ENCODE measurements at places on chromosomes 16 and 17. TPM values are rescaled to one million over a fixed set of nuclear protein-coding genes. Genes with fewer than 3 reads are reported as not detected.
A peak's percentile ranks its signal among the peaks of the same experiment; 100 is the strongest.

The TBC1D3I gene
- total RNA-seq = not detected

DNA sequence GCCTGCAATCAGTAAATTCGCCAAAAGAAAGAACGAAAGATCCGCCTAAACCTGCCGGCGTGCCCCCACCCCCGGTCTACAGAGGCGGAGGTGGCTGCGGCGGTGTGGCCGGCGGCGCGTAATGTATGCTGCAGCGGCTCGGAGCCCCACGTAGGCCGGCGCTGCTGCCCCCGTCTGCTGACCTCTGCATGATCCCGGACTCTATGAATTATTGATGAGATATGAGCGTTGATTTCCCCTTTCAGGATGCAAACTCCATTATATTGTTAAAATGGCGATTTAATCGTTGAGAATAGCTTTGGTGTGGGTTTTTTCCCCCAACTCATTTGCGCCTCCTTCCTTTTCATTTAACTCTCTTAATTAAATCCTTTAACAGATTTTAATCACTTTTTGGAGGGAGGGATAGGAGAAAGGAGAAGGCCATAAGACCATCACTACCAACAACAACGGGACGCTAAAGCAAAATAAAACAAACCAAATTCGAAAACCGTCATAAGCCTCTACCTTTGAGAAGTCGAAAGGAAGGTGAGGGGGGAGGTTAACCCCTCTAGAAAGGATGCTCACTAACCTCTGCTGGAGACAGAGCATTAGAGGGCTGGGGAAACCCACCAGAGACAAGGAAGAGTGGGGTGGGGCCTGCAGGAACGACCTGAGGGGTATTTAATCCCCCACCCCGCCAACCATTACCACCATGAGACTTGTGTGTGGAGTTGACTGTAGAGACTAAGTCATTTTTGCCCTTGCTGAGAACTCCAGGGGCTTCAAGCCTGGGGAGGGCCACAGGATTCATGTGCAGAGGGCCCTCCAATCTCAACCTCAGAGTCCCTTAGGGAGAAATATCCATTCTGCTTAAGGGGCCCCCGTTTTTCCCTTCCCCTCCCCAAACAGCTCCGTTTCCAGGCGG lies 3.4 kb downstream of the HOXB3 start:
- peak overlapping the region; percentile 88 for H3K4me3 ChIP-seq
- H3K27me3 ChIP-seq = peaks cover 74% of the 10 kb centered on the region
- H3K4me1 ChIP-seq = peaks cover 21% of the 10 kb centered on the region
- H3K27ac ChIP-seq = no peak overlapping the region
- no peaks in the 10 kb centered on the region for H3K36me3 ChIP-seq

GRCh38 chr16:49499869-49500610 lies 126.4 kb downstream of the C16orf78 start:
- peak; percentile 3 for DNase-seq
- no peaks in the 10 kb centered on the region for H3K27me3 ChIP-seq
- no peaks in the 10 kb centered on the region for H3K36me3 ChIP-seq
- no peak overlapping the region for H3K27ac ChIP-seq
- H3K4me3 ChIP-seq = no peak overlapping the region

- H3K4me1 ChIP-seq = peaks cover 6% of the 10 kb centered on the region
- H3K27me3 ChIP-seq = peaks cover 30% of the 10 kb centered on the region
- no peak for DNase-seq
- no peaks in the 10 kb centered on the region for H3K36me3 ChIP-seq
- H3K27ac ChIP-seq = no peak within 1 kb of the TSS
- H3K4me3 ChIP-seq = no peak within 1 kb of the TSS
Observed at GRCh38 chr17:7380855-7381683, at the start of gene TNK1. TNK1 (plus strand) TSS chr17:7381089; CDS start chr17:7382927, 1,838 bp downstream.

DNA sequence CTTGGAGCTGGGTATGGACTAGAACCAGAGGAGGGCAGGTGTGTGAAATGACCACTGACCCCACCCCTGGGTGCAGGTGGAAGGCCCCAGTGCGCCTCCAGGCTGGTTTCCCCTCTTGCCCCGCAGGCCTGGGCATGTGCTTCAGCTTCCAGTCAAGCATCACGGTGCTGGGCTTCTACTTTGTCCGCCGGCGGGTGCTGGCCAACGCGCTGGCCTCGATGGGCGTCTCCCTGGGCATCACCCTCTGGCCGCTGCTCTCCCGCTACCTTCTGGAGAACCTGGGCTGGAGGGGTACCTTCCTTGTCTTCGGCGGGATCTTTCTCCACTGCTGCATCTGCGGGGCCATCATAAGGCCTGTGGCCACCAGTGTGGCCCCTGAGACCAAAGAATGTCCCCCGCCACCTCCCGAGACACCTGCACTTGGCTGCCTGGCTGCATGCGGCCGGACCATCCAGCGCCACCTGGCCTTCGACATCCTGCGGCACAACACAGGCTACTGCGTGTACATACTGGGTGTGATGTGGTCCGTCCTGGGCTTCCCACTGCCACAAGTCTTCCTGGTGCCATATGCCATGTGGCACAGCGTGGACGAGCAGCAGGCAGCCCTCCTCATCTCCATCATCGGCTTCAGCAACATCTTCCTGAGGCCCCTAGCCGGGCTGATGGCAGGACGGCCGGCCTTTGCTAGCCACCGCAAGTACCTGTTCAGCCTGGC lies 9.7 kb upstream of the ARMC7 start:
- H3K27ac ChIP-seq = no peak overlapping the region
- H3K36me3 ChIP-seq = no peaks in the 10 kb centered on the region
- no peak for DNase-seq

- no peaks in the 10 kb centered on the region for H3K4me1 ChIP-seq
- H3K36me3 ChIP-seq = no peaks in the 10 kb centered on the region
- no peak overlapping the region for H3K27ac ChIP-seq
- no peak overlapping the region for H3K4me3 ChIP-seq
- no peak for DNase-seq
Observed at GRCh38 chr16:77470851-77471250, 36.0 kb upstream of the ADAMTS18 start.

The SDR42E2 gene
- total RNA-seq = 0.12 TPM

The HSF5 gene
- total RNA-seq = 3.0 TPM

- H3K36me3 ChIP-seq = no peaks in the 10 kb centered on the region
- H3K27me3 ChIP-seq = peaks cover 4% of the 10 kb centered on the region
- no peaks in the 10 kb centered on the region for H3K4me1 ChIP-seq
- H3K27ac ChIP-seq = no peak overlapping the region
- H3K4me3 ChIP-seq = no peak overlapping the region
Observed at GRCh38 chr16:27129401-27129800, 62.7 kb downstream of the C16orf82 start.

DNA sequence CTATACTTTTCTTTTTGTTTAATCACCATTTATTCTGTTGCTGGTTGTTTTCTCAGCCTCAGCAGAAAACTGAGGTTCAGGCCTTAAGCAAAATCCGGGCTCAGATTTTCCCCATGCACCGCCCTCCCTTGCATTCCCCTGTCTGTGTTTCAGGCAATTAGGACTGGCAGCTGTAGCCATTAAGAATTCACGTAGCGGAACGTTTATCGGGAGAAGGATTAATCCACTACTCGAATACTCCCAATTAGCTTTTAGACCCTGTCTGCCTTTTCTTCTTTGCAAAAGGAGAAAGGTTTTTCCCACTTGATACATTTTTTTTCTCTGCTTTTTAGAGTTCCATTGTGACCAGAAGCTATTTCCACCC lies 173.1 kb downstream of the RPTOR start:
- peaks cover 38% of the 10 kb centered on the region for H3K4me1 ChIP-seq
- peaks cover 2% of the 10 kb centered on the region for H3K36me3 ChIP-seq
- DNase-seq = no peak
- H3K27ac ChIP-seq = no peak overlapping the region

The PHOSPHO1 gene
- not detected for total RNA-seq

The OTOP2 gene
- not detected for total RNA-seq

The CMTM4 gene
- 4.1 TPM for total RNA-seq

The ALOX12B gene
- 2.3 TPM for total RNA-seq

- H3K27me3 ChIP-seq = no peaks in the 10 kb centered on the region
- peak; percentile 57 for DNase-seq
- H3K36me3 ChIP-seq = no peaks in the 10 kb centered on the region
- H3K4me3 ChIP-seq = peak overlapping the region; percentile 23
Observed at GRCh38 chr17:40615068-40615840, 32.4 kb downstream of the SMARCE1 start.

The CES1 gene
- not detected for total RNA-seq

The CD300LB gene
- total RNA-seq = not detected

The MMP25 gene
- 2.2 TPM for total RNA-seq

The ITGAL gene
- 226 TPM for total RNA-seq

- DNase-seq = no peak
- H3K27me3 ChIP-seq = peaks cover 2% of the 10 kb centered on the region
- no peak overlapping the region for H3K4me3 ChIP-seq
- no peaks in the 10 kb centered on the region for H3K4me1 ChIP-seq
- no peak overlapping the region for H3K27ac ChIP-seq
Observed at GRCh38 chr17:73104450-73104849, 12.0 kb upstream of the SLC39A11 start.

- H3K4me3 ChIP-seq = no peak overlapping the region
- no peak overlapping the region for H3K27ac ChIP-seq
- H3K27me3 ChIP-seq = no peaks in the 10 kb centered on the region
Observed at GRCh38 chr16:57514791-57515600, 21.4 kb downstream of the CCDC102A start.

- peaks cover 6% of the 10 kb centered on the region for H3K27me3 ChIP-seq
- peaks cover 3% of the 10 kb centered on the region for H3K36me3 ChIP-seq
- DNase-seq = peak; percentile 24
- no peak overlapping the region for H3K4me3 ChIP-seq
- no peak overlapping the region for H3K27ac ChIP-seq
- peaks cover 12% of the 10 kb centered on the region for H3K4me1 ChIP-seq
Observed at GRCh38 chr16:50372611-50373344, 4.0 kb upstream of the BRD7 start.

DNA sequence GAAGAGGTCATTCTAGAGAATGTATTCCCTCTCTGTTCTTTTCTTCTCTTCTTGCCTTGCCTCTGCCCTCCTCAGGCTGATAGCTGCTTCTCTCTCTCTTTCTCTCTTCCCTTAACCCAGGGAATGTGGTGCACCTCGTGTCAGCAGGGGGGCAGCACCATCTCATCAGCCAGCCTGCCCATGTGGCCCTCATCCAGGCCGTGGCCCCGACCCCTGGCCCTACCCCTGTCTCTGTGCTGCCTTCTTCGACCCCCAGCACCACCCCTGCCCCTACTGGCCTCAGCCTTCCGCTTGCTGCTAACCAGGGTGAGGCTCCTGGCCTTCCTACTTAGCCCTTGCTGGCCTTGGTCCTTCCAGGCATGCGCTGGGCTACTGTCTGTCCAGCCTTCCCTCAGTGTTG lies 23.5 kb downstream of the SRCAP start:
- no peak for DNase-seq
- H3K4me1 ChIP-seq = peaks cover 2% of the 10 kb centered on the region
- H3K27ac ChIP-seq = no peak overlapping the region
- peaks cover 61% of the 10 kb centered on the region for H3K36me3 ChIP-seq
- H3K27me3 ChIP-seq = no peaks in the 10 kb centered on the region

GRCh38 chr17:58968426-58969061 lies 138.1 kb downstream of the TRIM37 start:
- no peaks in the 10 kb centered on the region for H3K27me3 ChIP-seq
- DNase-seq = no peak
- no peak overlapping the region for H3K27ac ChIP-seq
- H3K4me1 ChIP-seq = peaks cover 8% of the 10 kb centered on the region

DNA sequence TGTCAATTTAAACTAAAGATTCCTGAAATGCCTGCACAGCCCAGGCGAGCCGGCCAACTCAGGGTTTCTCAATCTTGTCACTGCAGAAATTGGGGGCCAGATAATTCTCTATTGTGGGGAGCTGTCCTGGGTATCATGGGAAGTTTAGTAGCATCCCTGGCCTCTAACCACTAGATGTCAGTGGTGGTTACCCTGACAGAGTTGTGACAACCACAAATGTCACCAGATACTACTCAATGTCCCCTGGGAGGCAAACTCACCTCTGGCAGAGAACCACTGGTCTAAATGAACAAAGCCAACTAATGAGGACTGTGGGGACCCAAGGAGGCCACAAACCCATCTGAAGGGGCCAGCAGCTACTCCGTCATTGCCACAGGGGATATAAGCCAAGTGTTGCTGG lies 90.9 kb downstream of the MYH11 start:
- DNase-seq = peak; percentile 31
- H3K36me3 ChIP-seq = no peaks in the 10 kb centered on the region
- H3K4me1 ChIP-seq = no peaks in the 10 kb centered on the region
- H3K4me3 ChIP-seq = no peak overlapping the region
- peaks cover 14% of the 10 kb centered on the region for H3K27me3 ChIP-seq

DNA sequence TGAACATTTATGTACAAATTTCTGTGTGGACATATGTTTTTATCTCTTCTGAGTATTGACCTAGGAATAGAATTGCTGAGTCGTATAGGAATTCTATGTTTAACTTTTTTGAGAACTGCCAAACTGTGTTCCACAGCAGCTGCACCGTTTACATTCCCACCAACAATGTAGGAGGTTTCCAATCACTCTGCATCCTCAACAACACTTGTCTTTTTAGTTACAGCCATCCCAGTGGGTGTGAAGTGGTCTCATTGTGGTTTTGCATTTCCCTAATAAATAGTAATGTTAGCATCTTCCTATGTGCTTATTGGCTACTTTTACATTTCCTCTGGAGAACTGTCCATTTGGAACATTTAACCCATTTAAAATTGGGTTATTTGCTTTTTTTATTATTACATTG lies 36.6 kb upstream of the NACA2 start:
- no peak for DNase-seq
- H3K4me1 ChIP-seq = no peaks in the 10 kb centered on the region
- H3K27ac ChIP-seq = no peak overlapping the region
- H3K27me3 ChIP-seq = peaks cover 29% of the 10 kb centered on the region
- H3K36me3 ChIP-seq = no peaks in the 10 kb centered on the region
- H3K4me3 ChIP-seq = no peak overlapping the region

DNA sequence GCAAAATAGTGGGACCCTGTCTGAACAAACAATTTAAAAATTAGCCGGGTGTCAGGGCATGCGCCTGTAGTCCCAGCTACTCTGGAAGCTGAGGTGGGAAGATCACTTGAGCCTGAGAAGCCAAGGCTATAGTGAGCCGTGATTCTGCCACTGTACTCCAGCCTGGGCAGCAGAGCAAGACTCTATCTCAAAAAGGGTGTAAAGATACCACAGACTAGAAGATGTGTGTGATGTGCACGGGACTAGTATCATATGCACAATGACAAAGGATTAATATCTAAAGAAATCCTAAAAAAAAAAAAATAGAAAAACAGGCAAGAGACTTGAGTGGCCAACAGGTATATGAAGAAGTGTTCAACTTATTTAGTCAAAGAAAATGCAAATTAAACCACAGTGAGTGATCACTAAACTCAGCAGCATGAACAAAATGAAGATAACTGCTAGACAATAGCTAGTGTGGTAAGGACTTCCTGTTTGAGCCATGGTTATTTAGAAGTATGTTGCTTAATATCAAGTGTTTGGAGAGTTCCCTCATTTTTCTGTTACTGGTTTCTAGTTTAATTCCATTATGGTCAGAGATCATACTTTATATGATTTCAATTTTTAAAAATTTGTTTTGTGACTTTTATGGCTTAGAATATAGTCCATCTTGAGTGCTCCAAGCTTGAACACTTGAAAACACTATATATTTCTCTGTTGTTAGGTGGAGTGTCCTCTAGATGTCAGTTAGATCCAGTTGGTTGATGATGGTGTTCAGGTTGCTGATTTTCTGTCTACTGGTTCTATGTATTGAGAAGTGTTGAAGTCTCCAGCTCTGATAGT lies 14.7 kb upstream of the SLX4 start:
- H3K36me3 ChIP-seq = no peaks in the 10 kb centered on the region
- H3K27ac ChIP-seq = peak overlapping the region; percentile 83
- no peak overlapping the region for H3K4me3 ChIP-seq
- H3K4me1 ChIP-seq = peaks cover 25% of the 10 kb centered on the region
- no peak for DNase-seq

The MYO15A gene
- total RNA-seq = 0.78 TPM

The SALL1 gene
- total RNA-seq = not detected

- no peaks in the 10 kb centered on the region for H3K36me3 ChIP-seq
- no peak overlapping the region for H3K4me3 ChIP-seq
- no peak overlapping the region for H3K27ac ChIP-seq
- H3K4me1 ChIP-seq = no peaks in the 10 kb centered on the region
Observed at GRCh38 chr17:15910791-15911190, 34.1 kb upstream of the ADORA2B start.
